ENCODE measurements at places on chromosomes 2 and 18.

GRCh38 chr18:52311331-52311730 is 28.7 kb upstream of the DCC start:
- no peak for DNase-seq

- DNase-seq = no peak
Measured at GRCh38 chr2:23499439-23499838, 114.5 kb downstream of the KLHL29 start.

DNA sequence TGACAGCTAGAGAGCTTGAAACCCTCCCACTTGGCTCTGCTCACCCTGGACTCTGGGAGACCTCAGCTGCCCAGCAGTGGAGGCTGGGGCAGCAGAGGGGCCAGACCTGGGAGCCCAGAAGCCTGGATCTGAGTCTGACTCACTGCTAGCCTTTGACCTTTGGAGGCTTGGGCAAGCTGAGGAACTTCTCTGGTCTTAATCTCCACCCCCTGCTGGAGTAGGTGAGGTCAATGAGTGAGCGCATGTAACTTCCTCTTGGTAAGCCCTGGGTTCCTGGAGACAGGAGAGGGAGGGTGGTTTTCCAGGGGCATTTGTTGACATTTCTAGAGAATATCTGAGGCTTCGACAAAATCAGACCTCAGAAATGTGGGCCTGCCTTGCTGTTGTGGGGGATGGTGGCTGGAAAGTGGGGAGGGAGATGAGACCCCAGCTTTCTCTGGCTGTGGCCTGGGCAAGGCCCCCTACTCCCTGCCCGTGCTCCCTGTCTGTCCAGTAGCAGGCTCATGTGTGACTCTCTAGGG is 73.0 kb upstream of the YWHAQ start:
- no peak for DNase-seq

- no peak for DNase-seq
Measured at GRCh38 chr2:144654523-144654922, 134.6 kb upstream of the ZEB2 start.

DNA sequence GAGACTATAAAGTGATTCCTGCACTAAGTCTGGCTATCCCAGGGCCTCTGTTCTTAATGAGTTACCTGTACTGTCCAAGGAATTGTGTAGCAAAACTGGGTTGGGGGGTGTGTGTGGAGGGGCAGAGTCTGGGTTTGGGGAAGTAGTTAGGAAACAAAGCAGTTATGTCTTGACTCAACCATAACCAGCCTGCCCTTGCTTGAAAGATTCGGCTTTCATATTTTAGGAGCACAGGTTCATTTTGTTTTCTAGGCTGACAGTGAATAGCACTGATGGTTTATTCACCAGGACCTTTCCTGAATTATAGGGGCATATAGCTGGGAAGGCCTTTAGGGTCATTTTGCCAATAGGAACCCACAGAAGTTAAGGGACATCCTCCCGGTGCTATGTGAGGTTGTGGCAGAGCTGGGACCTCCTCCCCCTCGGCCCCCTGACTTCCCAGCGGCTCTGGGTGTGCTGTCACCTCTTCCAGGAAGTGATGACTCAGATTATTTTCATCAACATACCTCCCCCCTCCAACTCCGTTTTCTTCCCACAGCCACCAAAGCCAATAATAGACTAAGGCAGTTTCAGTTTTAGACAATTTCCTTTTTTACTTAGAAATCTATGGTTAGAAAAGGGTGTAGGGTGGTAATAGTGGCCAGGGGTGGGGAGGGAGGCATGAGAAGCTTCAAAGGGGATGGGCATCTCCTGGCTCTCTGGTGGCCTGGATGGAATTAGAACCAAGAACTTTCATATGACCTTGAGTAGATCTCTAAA is 44.8 kb downstream of the SETBP1 start:
- DNase-seq = no peak

GRCh38 chr2:72871880-72872279 is 15.3 kb upstream of the SPR start:
- DNase-seq = no peak

DNA sequence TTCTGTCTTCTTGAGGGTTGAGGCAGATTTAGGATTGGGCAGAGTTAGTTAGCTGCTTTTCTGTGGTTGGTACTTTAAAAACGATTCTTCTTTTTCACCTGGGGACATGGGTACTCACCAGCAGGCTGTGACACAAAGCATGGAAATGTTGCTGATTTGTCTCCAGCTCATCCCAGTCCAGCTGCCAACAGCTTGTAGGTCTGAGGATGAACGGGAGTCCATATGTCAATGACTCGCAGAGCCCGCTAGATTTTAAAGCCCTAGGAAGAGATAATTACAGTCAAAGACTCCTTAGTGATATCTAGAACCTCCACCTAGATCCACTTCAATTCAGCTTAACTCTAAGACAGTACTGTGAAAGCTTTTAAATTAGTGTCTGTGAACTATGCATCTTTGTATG is 20.8 kb downstream of the DOK1 start:
- no peak for DNase-seq

DNA sequence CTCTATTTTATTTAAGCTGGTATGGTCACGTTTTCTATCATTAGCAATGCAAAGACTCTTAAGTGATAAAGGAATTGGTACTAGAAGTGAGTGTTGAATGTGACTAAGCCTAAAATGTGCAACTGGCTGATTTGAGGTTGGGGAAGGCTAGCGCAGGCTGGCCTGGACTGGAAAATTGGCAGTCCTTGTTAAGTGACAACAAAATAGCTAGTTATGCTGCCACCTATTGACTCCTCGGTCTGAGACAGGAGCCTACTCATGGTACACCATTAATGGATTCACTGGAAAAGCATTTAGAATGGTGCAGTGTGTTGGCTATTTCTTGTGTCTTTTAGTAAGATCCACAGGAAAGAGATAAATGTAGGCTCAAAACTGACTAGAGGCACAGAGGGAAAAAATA is 5.7 kb upstream of the WIPF1 start:
- DNase-seq = peak; percentile 56

DNA sequence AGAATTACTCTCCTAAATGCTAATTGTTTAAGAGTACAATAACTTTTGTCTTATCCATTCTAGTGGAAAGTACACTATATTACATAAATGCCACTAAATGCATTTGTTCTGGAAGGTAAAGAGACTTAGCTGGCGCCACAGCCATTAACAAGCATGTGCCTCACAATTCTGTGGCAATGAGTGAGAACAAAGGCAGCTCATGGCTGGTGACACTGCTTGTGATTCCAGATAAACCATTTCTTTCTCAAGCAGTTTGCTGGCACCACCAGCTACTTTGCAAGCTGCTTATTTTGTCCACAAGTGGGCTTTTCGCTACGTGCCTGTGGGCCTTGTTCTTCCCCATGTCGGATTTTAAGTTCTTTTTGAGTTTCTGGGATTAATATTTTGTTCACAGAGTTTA is 147.6 kb upstream of the SMAD7 start:
- DNase-seq = no peak

DNA sequence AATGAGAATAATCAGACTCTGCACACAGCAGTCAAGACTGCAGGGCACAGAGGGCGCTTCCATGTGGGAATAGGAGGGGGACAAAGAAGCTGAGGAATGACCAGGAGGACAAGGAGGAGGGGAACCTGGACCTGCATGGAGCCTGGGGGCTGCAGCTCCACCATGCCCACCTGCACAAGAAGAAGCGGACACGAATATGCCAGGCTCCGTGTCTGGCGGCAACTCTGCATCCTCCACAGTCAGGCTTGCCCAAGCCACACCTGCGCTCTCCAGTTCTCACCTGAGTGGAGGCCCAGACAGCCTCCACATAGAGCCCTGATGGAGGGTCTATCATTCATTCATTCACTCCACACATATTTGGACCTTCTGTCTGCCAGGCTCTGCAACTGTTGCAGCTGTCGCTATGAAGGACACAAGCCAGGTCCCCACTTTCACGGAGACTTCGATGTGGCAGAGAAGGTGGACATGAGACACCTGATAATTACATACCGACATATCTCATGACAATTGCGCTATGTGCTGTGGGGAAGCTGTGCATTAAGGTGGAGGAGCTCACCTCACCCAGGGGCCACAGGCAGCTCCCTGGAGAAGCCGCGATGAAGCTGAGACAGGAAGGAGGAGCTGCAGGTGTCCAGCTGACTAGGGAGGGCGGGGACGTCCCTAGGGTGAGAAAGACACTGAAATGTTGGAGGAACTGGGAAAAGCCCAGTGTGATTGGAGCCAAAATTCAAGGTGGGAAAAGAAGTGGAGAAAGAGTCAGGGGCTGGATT is 159.2 kb downstream of the INHBB start:
- DNase-seq = no peak

DNA sequence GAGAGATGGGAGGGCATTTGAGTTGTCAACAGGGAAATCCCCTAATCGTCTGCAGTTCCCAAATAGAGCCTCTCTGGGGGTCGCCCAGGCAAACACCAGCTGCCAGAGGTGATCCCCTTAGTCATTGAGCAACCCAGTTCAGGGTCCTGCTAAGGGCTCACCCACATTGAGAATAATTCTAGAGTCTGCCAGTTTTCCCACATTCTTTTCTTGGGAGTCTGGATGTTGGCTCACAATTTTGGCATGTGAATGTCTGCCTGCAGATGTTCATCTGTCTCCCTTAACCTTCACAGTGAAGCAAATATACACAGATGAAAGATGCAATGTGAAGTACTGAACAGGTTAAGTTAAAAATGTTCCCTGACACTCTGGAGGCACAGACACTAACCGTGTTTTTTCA is 11.4 kb upstream of the SMIM21 start:
- DNase-seq = no peak

GRCh38 chr2:147860009-147860408 is 15.2 kb downstream of the ACVR2A start:
- no peak for DNase-seq

DNA sequence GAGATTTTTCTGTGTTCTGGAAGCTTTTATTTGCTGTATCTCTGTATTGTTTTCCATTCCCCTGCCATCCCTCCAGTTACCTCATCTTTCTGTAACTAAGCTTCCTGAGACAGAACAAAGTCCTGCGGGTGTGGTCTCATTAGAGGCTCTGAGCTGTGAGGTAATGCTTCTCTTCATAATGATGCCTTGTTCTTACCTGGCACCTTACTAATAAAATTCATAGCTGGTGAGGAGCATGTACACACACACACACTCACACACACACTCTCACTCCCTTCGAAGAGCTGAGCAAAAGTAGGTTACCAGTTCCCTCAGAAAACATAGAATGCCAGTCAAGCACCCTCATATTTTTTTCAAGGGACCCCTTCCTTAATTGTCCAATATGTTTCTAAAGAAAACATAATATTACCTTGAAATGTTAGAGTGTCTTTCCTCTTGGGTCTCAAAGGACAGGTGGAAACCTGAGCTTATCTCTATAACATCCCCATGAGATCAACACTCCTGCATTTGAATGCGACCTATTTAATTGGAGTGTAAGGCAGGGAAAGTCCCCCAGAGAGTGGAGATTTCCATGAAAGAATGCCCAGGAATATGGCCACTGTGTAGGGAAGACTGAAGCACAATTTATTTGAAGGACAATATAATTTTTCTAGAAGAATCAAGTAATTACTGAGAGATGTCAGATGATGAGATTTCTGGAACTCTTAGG is 161.6 kb upstream of the NCK2 start:
- peak; percentile 96 for DNase-seq

GRCh38 chr2:206988884-206989283 is 49.6 kb downstream of the CPO start:
- no peak for DNase-seq

- DNase-seq = no peak
Measured at GRCh38 chr18:54465502-54465901, 107.8 kb downstream of the C18orf54 start.

DNA sequence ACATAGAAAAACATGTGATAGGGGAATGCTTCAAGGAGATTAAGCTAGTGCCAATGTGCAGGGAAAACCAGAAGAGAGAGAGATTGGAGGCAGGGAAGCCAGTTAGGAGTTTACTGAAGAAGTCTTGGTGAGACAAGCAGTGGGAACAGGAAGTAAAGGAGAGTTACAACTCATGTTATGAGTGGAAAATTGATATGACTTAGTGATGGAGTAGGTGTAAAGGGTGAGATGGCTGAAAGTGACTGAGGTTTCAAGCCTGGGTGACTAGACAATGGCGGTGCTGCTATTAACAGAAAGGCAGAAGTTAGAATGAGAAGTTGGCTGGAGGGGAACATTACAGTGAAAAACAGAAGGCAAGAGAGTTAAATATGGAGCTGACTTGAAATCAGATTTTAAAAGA is 16.5 kb downstream of the DOK1 start:
- DNase-seq = no peak

DNA sequence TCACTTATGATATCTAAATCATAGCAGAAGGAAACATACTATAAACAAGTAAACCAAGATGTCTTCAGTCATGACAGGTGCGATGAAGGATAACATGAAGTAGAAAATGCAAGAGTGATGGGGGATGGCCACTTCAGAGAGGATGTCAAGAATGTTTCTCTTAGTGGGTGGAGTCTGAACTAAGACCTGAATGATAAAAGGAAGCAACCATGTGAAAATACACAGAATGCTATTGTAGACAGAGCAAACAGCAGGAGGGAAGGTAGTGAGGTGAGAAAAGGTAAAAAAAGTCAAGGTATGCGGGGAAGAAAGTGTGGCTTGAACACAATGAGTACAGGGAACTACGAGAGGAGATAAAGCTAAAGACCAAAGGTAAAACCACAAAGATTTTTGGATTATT is 341.6 kb downstream of the FBXO15 start:
- no peak for DNase-seq

GRCh38 chr2:202769201-202769600 is 102.4 kb downstream of the ICA1L start:
- DNase-seq = no peak

- no peak for DNase-seq
Measured at GRCh38 chr18:54303408-54303807, 34.1 kb downstream of the POLI start.

DNA sequence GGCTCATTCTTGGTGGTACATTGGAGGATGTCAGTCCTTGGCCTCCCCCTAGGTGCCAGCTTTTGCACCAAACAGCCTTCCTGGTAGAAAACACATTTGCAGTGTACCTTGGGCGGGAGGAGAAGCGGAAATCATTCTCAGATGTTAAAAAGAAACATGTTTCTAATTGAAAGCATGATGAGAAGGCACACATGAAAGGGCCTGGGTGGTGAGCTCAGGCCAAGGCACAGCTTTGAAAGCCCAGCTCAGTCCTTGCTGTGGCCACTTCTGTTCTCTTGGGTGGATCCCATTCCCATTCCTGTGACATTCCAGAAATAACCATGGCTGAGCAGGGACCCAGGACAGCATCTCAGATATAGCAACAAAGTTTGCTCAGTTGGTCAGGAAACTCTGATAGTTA is 71.5 kb downstream of the LTBP1 start:
- no peak for DNase-seq

GRCh38 chr2:34045101-34045655 is 446.1 kb upstream of the FAM98A start:
- no peak for DNase-seq

GRCh38 chr2:20650393-20650876 is 463 bp downstream of the HS1BP3 start:
- peak; percentile 64 for DNase-seq
